Aorta (tissue), 5 donors: ENCODE measurements at places on chromosomes 6 and 20. TPM values are rescaled to one million over a fixed set of nuclear protein-coding genes. Genes with fewer than 3 reads are reported as not detected.

Gene FNDC1
- 0.38 TPM for polyA plus RNA-seq

Gene WFDC2
- 1.0 TPM for polyA plus RNA-seq

Gene B3GAT2
- polyA plus RNA-seq = not detected

Gene SAPCD1
- polyA plus RNA-seq = 3.2 TPM

Gene HFE
- 6.7 TPM for polyA plus RNA-seq

Gene ARMC12
- 6.4 TPM for polyA plus RNA-seq

Gene ZC3H12D
- polyA plus RNA-seq = 0.10 TPM

Gene UBE2C
- polyA plus RNA-seq = 5.0 TPM
